Natural killer cell (primary cell): ENCODE measurements at places on chromosomes 16 and 17. TPM values are rescaled to one million over a fixed set of nuclear protein-coding genes. Genes with fewer than 3 reads are reported as not detected.

Gene OTOP2
- not detected for total RNA-seq

- no peaks in the 10 kb centered on the region for H3K27me3 ChIP-seq
- no peak for DNase-seq
- H3K4me1 ChIP-seq = no peaks in the 10 kb centered on the region
- no peak overlapping the region for H3K4me3 ChIP-seq
Measured at GRCh38 chr16:84284154-84284722, 10.4 kb upstream of the WFDC1 start.

GRCh38 chr16:13864689-13865088 is 55.3 kb upstream of the ERCC4 start:
- no peaks in the 10 kb centered on the region for H3K4me1 ChIP-seq
- no peak overlapping the region for H3K27ac ChIP-seq
- DNase-seq = no peak
- no peaks in the 10 kb centered on the region for H3K36me3 ChIP-seq
- H3K4me3 ChIP-seq = no peak overlapping the region

DNA sequence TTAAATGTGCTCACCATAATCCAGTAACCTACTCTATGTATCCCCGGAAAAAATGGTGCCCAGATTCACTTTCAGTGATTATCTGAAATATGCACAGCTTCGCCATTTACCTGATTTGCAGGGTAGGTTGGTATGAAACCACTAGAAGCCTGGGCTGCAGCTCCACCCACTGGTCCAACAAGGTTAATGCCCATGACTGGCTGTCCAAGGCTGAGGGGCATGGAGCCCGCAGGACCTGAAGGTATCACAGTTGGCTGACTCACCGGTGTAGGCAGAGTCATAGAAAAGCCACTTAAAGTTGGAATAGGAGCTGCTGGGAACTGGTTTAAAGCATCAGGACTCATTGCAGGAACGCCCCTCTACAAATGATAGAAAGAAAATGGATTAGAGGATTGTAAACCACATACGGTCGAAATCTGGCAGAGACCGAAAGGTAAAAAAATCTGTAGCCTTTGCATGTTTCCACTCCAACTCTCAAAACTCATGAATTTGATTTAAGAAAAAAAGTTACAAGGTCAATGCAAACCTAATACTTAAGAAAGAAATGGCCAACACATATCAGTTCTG is 38.6 kb downstream of the SYNRG start:
- no peaks in the 10 kb centered on the region for H3K27me3 ChIP-seq
- peak; percentile 42 for DNase-seq
- H3K4me3 ChIP-seq = no peak overlapping the region
- H3K36me3 ChIP-seq = peaks cover 73% of the 10 kb centered on the region
- no peaks in the 10 kb centered on the region for H3K4me1 ChIP-seq

Gene SLX1B
- total RNA-seq = 9.8 TPM

Gene ZP2
- not detected for total RNA-seq

Gene TMEM238L
- total RNA-seq = not detected

- no peaks in the 10 kb centered on the region for H3K4me1 ChIP-seq
- H3K27me3 ChIP-seq = no peaks in the 10 kb centered on the region
- DNase-seq = no peak
- H3K36me3 ChIP-seq = no peaks in the 10 kb centered on the region
Measured at GRCh38 chr16:25198021-25198420, 18.7 kb upstream of the AQP8 start.

- DNase-seq = no peak
- peaks cover 39% of the 10 kb centered on the region for H3K4me1 ChIP-seq
- H3K36me3 ChIP-seq = peaks cover 13% of the 10 kb centered on the region
- H3K27ac ChIP-seq = peak overlapping the region; percentile 100
Measured at GRCh38 chr17:68248199-68248825, 469 bp downstream of the AMZ2 start.

GRCh38 chr16:67260426-67261063 is 11.8 kb downstream of the SLC9A5 start:
- no peak for DNase-seq
- no peak overlapping the region for H3K4me3 ChIP-seq
- H3K27me3 ChIP-seq = no peaks in the 10 kb centered on the region
- H3K27ac ChIP-seq = no peak overlapping the region
- no peaks in the 10 kb centered on the region for H3K36me3 ChIP-seq

Gene ITFG1
- total RNA-seq = 30.4 TPM

Gene KRT25
- total RNA-seq = not detected

DNA sequence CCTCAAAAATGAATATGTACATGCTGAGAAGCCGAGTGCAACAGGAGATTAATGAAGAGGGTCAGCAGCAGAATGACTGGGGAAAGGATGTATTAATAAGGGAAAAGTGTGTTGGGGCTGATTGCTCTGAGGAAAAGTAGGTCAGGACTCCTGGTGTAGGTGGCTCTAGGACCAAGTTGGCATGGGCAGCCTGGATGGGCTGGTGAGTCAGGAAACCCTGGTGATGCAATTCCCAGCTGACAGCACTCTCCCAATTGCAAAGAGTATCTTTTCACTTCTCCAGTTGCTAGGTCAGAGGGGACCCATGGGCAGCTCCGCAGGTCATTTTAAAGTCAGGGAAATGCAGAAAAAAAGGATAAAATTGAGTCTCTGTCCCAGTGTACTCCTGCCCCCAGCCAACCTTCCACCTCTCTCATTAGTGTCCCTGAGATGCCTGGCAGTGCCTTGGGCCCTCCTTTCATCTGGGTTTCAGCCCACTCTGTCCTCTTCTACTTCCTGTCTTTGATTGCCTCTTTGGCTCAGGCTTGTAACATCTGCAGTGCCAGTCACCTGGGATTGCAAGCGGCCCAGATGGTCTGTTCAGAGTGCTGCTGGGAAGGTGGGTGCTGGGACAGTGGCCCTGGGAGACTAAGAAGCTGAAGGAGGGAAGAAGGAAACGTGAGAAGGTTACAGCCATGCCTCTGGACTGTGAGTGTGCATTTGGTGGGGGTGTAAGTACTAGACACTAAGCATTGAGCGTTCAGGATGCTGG is 2177.2 kb downstream of the TP53TG3F start:
- H3K36me3 ChIP-seq = no peaks in the 10 kb centered on the region
- no peak for DNase-seq
- H3K4me3 ChIP-seq = no peak overlapping the region
- no peaks in the 10 kb centered on the region for H3K4me1 ChIP-seq
- H3K27me3 ChIP-seq = no peaks in the 10 kb centered on the region
- H3K27ac ChIP-seq = no peak overlapping the region

- H3K27ac ChIP-seq = no peak overlapping the region
- no peak for DNase-seq
- H3K27me3 ChIP-seq = no peaks in the 10 kb centered on the region
- H3K4me1 ChIP-seq = no peaks in the 10 kb centered on the region
- no peak overlapping the region for H3K4me3 ChIP-seq
Measured at GRCh38 chr16:65697065-65697464, 575.2 kb upstream of the CDH11 start.

Gene KRTAP9-9
- total RNA-seq = not detected

- peaks cover 4% of the 10 kb centered on the region for H3K27me3 ChIP-seq
- no peaks in the 10 kb centered on the region for H3K36me3 ChIP-seq
- no peak for DNase-seq
- H3K27ac ChIP-seq = no peak overlapping the region
Measured at GRCh38 chr16:85338638-85338982, 226.3 kb upstream of the CIBAR2 start.

Gene CALB2
- not detected for total RNA-seq

DNA sequence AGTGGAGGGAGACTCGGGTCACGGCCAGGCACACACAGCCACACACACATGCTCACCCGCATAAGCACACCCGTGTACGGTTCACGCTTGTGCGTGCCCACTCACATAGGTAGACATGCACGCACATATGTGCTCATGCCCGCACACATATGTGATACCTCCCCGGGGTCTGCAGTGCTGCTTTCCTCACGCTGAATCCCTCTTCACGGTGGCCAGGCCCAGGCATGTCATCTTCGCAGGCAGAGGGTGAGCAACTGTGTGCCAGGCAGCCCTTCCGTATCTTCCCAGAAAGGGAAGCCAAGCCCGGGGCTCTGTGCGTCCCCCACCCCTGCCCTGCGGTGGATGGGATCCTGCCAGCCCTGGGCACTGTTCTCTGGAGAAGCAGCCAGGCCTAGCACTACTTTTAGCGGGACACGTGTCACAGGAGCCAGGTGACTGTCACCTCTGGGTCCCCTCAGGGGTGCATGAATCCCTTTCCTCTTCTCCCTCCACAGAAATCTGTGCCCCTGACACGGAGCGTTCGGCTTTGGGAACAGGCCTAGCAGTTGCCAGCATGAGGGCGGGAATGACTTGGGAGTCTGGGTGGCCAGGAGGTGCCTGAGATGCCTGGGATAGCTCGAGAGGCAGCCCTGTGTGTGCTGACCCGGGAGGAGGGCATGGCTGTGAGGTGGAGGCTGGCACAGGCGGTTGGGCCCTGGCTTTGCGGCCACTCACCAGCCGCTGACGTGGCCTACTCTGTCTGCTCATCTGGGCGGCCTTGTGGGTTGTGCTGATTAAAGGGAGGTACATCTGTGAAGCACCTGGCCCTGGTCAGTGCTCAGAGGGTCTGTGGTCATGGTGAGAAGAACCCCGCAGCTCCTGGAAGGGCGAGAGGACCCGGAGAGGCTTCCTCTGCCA is 47.5 kb downstream of the BAIAP2 start:
- no peaks in the 10 kb centered on the region for H3K27me3 ChIP-seq
- H3K4me3 ChIP-seq = no peak overlapping the region
- H3K4me1 ChIP-seq = peaks cover 13% of the 10 kb centered on the region
- no peak for DNase-seq

DNA sequence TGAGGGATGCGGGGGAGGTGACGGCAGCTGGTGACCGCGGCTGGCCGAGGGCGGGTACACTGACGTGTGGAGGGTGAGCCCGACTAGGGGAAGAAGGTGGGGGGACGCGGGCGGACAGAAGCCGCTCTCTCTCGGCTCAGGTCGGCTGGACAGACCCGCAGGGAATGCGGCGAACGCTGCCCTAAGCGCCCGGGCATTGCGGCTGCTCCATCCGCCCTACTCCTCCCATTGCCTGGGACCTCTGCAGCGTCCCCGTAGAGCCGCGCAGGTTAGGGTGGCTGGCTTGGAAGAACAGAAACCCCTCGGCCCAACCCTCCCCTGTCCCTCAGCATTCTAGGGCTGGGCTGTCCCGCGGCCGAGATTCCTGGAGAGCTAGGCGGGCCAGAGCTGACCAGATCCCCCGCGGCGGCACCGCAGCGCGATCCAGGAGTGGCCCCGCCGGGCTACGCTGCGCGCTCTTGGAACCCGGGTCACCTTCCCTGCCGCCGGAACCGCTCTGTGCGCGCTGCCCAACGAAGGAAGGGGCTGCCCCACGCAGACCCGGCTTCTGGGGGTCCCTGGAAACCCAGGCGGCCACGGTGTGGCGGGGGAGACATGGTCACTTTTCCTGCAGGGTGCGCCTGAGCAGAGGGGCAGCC is 3.0 kb downstream of the DLX4 start:
- peaks cover 69% of the 10 kb centered on the region for H3K27me3 ChIP-seq
- no peak overlapping the region for H3K27ac ChIP-seq
